Effector memory CD4-positive, alpha-beta T cell (primary cell): ENCODE measurements at places on chromosomes 3 and 15.

- no peaks in the 10 kb centered on the region for H3K4me1 ChIP-seq
- no peaks in the 10 kb centered on the region for H3K36me3 ChIP-seq
- no peak for DNase-seq
- H3K27me3 ChIP-seq = no peaks in the 10 kb centered on the region
- no peak overlapping the region for H3K4me3 ChIP-seq
Measured at GRCh38 chr3:193556841-193557240, 2.1 kb upstream of the ATP13A4 start.

DNA sequence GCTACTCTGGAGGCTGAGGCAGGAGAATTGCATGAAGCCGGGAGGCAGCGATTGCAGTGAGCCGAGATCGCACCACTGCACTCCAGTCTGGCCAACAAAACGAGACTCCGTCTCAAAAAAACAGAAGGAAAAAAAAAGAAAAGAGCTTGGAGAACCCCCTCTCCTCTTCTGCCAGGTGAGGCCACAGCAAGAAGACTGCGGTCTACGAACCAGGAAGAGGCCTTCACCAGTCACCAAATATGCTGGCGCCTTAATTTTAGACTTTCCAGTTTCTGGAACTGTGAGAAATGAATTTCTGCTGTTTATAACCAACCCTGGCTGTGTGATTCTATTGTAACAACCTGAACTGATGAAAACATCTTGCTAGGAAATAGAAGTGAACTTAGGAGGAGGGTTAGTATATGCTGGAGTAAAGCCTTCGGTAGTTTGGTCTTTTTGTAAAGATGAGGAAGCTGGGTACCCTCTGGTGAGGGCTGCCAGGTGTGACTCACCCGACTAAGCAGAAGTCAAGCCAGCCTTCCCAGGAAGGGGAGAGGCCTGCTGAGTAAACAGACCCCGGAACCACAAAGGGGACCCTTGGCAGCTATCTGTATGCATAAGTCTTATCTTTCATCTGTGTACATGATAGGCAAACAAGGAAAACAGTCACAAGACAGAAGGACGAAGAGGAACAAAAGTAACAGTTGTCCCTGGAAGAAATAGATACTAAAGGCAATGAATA is 78.7 kb downstream of the KLF13 start:
- H3K27ac ChIP-seq = no peak overlapping the region
- DNase-seq = no peak
- no peak overlapping the region for H3K4me3 ChIP-seq
- no peaks in the 10 kb centered on the region for H3K36me3 ChIP-seq
- H3K27me3 ChIP-seq = no peaks in the 10 kb centered on the region
- peaks cover 3% of the 10 kb centered on the region for H3K4me1 ChIP-seq

GRCh38 chr15:56208641-56209155 is 35.0 kb downstream of the RFX7 start:
- H3K4me3 ChIP-seq = no peak overlapping the region
- no peaks in the 10 kb centered on the region for H3K36me3 ChIP-seq
- H3K27me3 ChIP-seq = no peaks in the 10 kb centered on the region
- DNase-seq = no peak

GRCh38 chr3:47121409-47121808 is 42.5 kb downstream of the SETD2 start:
- no peak overlapping the region for H3K27ac ChIP-seq
- DNase-seq = no peak
- H3K4me1 ChIP-seq = peaks cover 8% of the 10 kb centered on the region

- H3K4me3 ChIP-seq = no peak overlapping the region
- H3K4me1 ChIP-seq = peaks cover 3% of the 10 kb centered on the region
- no peak for DNase-seq
- H3K36me3 ChIP-seq = no peaks in the 10 kb centered on the region
- H3K27me3 ChIP-seq = no peaks in the 10 kb centered on the region
Measured at GRCh38 chr3:72279631-72280041, 494.7 kb upstream of the PROK2 start.

DNA sequence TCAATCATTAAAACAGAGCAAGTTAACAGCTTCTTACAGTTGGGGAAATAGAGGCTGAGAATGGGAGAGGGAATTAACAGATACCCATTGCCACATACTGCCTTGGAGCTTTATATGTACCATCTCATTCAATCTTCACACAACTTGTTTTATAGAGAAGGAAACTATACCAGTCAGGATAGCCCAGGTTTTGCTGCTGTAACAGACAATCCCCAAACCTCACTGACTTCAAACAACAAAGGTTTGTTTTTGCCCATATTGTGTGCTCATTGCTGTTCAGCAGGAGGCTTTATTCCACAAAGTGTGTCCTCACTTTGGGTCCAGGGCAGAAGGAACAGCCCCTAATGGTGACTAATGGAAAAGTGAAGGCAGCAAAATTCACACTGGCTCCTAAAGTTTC is 59.2 kb downstream of the SPSB4 start:
- H3K4me1 ChIP-seq = no peaks in the 10 kb centered on the region
- no peak overlapping the region for H3K4me3 ChIP-seq
- H3K36me3 ChIP-seq = no peaks in the 10 kb centered on the region
- H3K27me3 ChIP-seq = no peaks in the 10 kb centered on the region
- H3K27ac ChIP-seq = no peak overlapping the region

- no peaks in the 10 kb centered on the region for H3K27me3 ChIP-seq
- no peaks in the 10 kb centered on the region for H3K36me3 ChIP-seq
- peaks cover 53% of the 10 kb centered on the region for H3K4me1 ChIP-seq
- no peak overlapping the region for H3K27ac ChIP-seq
- H3K4me3 ChIP-seq = no peak overlapping the region
Measured at GRCh38 chr15:67108122-67108961, 42.9 kb downstream of the SMAD3 start.

DNA sequence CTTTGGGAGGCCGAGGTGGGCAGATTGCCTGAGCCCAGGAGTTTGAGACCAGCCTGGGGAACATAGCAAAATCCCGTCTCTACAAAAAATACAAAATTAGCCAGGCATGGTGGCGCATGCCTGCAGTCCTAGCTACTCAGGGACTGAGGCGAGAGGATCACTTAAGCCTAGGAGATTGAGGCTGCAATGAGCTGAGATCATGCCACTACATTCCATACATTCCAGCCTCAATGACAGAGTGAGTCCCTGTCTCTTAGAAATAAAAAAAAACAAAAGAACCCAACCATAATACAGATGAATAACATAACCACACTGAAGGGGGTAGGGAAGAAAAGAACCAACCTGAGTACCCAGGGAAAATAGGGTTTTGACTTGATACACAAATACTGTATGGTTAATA is 19.7 kb upstream of the CGNL1 start:
- no peak overlapping the region for H3K27ac ChIP-seq
- no peaks in the 10 kb centered on the region for H3K4me1 ChIP-seq
- H3K4me3 ChIP-seq = no peak overlapping the region
- no peaks in the 10 kb centered on the region for H3K27me3 ChIP-seq
- DNase-seq = no peak
- no peaks in the 10 kb centered on the region for H3K36me3 ChIP-seq

- DNase-seq = no peak
- H3K27ac ChIP-seq = no peak overlapping the region
- no peak overlapping the region for H3K4me3 ChIP-seq
- no peaks in the 10 kb centered on the region for H3K36me3 ChIP-seq
- no peaks in the 10 kb centered on the region for H3K27me3 ChIP-seq
- H3K4me1 ChIP-seq = no peaks in the 10 kb centered on the region
Measured at GRCh38 chr3:126137490-126138130, 42.8 kb downstream of the ALDH1L1 start.

GRCh38 chr15:76951220-76951619 is 19.7 kb downstream of the RCN2 start:
- H3K4me3 ChIP-seq = no peak overlapping the region
- H3K27me3 ChIP-seq = no peaks in the 10 kb centered on the region
- peaks cover 7% of the 10 kb centered on the region for H3K36me3 ChIP-seq
- no peak overlapping the region for H3K27ac ChIP-seq
- no peak for DNase-seq
- no peaks in the 10 kb centered on the region for H3K4me1 ChIP-seq

- H3K27ac ChIP-seq = no peak overlapping the region
- no peak for DNase-seq
- H3K4me1 ChIP-seq = no peaks in the 10 kb centered on the region
- no peaks in the 10 kb centered on the region for H3K36me3 ChIP-seq
- no peak overlapping the region for H3K4me3 ChIP-seq
Measured at GRCh38 chr3:186722457-186722856, 5.3 kb downstream of the KNG1 start.
